A673 (cell line): ENCODE measurements at places on chromosomes 13 and 19.
A peak's percentile ranks its signal among the peaks of the same experiment; 100 is the strongest.

GRCh38 chr19:49437231-49437630 lies 4.1 kb downstream of the SLC17A7 start:
- no peak for DNase-seq
- H3K27ac ChIP-seq: no peak overlapping the region
- H3K36me3 ChIP-seq: no peaks in the 10 kb centered on the region

DNA sequence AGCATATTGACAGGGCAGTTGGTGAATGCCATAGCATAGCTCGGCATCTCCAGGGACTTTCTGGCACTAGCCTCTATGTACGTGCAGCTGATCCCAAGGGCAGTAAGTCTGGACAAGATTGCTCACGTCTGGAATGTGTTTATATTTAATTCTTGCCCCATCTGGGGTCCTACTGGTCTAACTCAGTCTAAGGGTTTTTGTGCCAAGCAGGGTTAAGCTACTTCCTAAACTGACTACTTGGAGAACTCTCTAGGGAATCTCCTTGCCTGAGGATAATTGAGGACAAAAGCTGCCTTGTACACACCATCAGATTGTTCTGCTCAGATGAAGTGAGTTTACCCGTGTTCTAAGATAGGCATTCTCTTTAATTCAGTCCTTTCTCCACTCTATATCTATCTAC lies 358.1 kb downstream of the MYO16 start:
- H3K27me3 ChIP-seq: no peaks in the 10 kb centered on the region
- DNase-seq: peak; percentile 68
- no peaks in the 10 kb centered on the region for H3K36me3 ChIP-seq
- peak overlapping the region; percentile 11 for H3K27ac ChIP-seq

- no peak overlapping the region for H3K4me3 ChIP-seq
- no peak overlapping the region for H3K27ac ChIP-seq
- no peaks in the 10 kb centered on the region for H3K36me3 ChIP-seq
- peaks cover 21% of the 10 kb centered on the region for H3K4me1 ChIP-seq
- DNase-seq: no peak
These were observed 240.3 kb downstream of the LACC1 start for GRCh38 chr13:44120043-44120442.

- H3K4me1 ChIP-seq: no peaks in the 10 kb centered on the region
- no peaks in the 10 kb centered on the region for H3K27me3 ChIP-seq
- no peak overlapping the region for H3K4me3 ChIP-seq
- H3K36me3 ChIP-seq: peaks cover 5% of the 10 kb centered on the region
These were observed 150.5 kb downstream of the KDM4B start for GRCh38 chr19:5119297-5119998.

GRCh38 chr13:74620308-74620707 lies 486.1 kb upstream of the KLF12 start:
- no peaks in the 10 kb centered on the region for H3K27me3 ChIP-seq
- no peaks in the 10 kb centered on the region for H3K4me1 ChIP-seq
- no peak for DNase-seq
- no peaks in the 10 kb centered on the region for H3K36me3 ChIP-seq

DNA sequence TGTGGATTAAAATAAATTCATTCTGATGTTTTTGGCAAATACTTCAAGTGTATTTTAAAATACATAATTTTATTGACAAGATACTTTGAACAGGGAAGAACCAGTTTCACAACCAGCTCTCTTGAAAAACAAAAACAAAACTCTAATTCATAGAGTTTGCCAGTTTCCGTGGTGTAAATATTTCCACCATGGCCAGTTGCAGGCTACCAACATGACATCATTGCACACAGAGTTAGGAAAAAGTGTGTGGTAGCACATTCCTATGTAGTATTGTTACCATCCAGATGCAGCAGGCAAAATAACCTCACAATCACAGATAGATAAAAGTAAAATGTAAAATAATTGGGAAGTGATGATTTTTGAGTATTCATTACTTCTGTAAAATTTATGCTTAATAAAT lies 7.7 kb upstream of the RNF113B start:
- no peaks in the 10 kb centered on the region for H3K36me3 ChIP-seq
- H3K27ac ChIP-seq: no peak overlapping the region
- no peak for DNase-seq
- H3K4me1 ChIP-seq: peaks cover 29% of the 10 kb centered on the region

DNA sequence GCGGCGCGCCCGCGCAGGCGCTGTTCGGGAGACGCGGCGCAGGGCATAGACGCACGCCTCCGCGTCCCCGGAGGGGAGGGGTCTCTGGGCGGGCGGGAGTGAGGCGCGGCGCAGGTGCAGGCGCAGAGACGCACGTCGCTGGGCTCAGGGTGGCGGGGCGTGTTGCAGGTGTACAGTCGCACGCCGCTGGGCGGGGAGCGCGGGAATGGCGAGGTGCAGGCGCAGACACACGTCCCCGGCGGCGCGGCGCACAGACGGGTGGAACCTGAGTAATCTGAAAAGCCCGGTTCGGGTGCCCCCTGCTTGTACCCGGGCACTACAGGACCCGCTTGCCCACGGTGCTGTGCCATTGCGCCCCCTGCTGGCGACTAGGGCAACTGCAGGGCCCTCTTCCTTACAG lies 44.7 kb downstream of the PLPP2 start:
- no peaks in the 10 kb centered on the region for H3K36me3 ChIP-seq
- DNase-seq: no peak
- no peaks in the 10 kb centered on the region for H3K27me3 ChIP-seq
- no peak overlapping the region for H3K27ac ChIP-seq

DNA sequence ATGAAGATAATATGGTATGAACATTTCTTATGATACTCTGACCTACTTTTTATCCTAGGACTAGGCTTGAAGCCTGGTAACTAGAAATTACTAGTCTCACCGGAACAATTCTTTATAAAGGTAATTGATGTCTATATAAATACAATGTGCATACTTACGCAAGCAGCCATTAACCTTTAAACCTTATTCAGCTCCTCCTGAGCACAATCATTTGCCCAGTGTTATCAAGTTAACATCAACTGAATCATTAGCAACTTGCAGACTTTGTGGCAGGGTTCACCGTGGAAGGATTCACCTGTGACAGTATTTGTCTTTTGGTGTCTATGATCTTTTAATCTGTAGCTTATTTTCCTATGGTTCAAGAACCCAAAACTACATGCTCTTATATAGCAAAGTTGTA lies 508.6 kb upstream of the KLHL1 start:
- no peak overlapping the region for H3K4me3 ChIP-seq
- H3K36me3 ChIP-seq: no peaks in the 10 kb centered on the region
- H3K27ac ChIP-seq: no peak overlapping the region
- H3K27me3 ChIP-seq: peaks cover 9% of the 10 kb centered on the region

GRCh38 chr19:30293051-30293785 lies 79.0 kb upstream of the ZNF536 start:
- no peaks in the 10 kb centered on the region for H3K27me3 ChIP-seq
- no peaks in the 10 kb centered on the region for H3K4me1 ChIP-seq
- no peaks in the 10 kb centered on the region for H3K36me3 ChIP-seq
- H3K4me3 ChIP-seq: no peak overlapping the region

DNA sequence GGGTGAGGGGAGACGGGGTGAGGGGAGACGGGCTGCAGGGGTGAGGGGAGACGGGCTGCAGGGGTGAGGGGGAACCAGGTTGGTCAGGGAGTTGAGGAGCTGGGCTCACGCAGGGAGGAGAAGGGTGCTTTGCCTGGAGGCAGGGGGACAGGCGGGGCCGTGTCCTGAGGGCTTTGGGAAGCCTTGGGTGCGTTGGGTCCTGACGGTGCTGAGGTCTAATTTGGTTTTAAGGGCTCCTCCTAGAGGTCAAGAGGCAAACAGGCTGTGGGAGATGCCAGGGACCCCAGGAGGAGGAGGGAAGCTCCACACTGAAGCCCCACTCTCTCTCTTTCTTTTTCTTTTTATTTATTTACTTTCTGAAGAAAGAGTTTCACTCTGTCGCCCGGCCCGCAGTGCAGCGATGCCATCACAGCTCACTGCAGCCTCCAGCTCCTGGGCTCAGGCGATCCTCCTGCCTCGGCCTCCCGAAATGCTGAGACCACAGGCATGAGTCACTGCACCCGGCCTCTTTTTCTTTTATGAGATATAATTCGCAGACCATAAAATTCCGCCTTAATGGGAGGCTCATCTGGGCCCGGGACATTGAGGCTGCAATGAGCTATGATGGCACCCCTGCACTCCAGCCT lies 9.3 kb upstream of the MISP start:
- peak; percentile 44 for DNase-seq
- H3K36me3 ChIP-seq: no peaks in the 10 kb centered on the region
- H3K27me3 ChIP-seq: no peaks in the 10 kb centered on the region
- no peak overlapping the region for H3K27ac ChIP-seq

- DNase-seq: peak; percentile 35
- no peaks in the 10 kb centered on the region for H3K27me3 ChIP-seq
- H3K4me1 ChIP-seq: no peaks in the 10 kb centered on the region
- no peak overlapping the region for H3K4me3 ChIP-seq
- H3K27ac ChIP-seq: no peak overlapping the region
- H3K36me3 ChIP-seq: no peaks in the 10 kb centered on the region
These were observed 201.0 kb upstream of the RXFP2 start for GRCh38 chr13:31538067-31539042.

DNA sequence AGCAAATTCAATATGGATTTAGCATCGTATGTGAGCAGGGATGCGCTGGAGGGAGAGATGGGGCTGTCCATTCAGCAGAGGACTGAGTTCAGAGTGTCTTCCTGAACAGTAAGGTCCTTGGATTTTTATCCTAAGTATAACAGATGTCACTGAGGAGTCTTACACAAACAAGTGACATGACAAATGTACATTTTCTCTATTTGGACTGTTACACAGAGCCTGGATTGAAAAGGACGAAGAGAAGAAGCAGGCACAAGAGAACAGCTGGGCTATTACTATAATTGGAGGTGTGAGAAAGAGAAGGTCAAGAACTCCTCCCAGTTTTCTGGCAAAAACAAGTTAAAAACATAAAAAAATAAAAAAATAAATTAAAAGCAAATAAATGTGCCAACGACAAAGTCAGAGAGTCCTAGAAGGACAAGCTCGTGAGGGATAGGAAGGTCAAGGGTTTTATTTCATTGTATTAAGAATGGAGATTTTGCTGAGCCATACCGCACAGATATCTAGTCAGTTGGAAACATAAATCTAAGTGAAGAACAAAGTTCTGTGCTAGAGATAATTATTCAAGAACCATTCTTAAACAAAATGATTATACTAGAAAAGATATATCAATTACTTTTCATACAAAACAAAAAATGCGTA lies 1186.3 kb downstream of the EFNB2 start:
- no peak overlapping the region for H3K4me3 ChIP-seq
- no peak overlapping the region for H3K27ac ChIP-seq
- H3K27me3 ChIP-seq: no peaks in the 10 kb centered on the region
- no peaks in the 10 kb centered on the region for H3K36me3 ChIP-seq
- H3K4me1 ChIP-seq: no peaks in the 10 kb centered on the region
- no peak for DNase-seq

- H3K4me3 ChIP-seq: no peak overlapping the region
- H3K36me3 ChIP-seq: no peaks in the 10 kb centered on the region
- no peak overlapping the region for H3K27ac ChIP-seq
- H3K4me1 ChIP-seq: no peaks in the 10 kb centered on the region
These were observed 488.8 kb downstream of the KCTD12 start for GRCh38 chr13:76397413-76397812.

DNA sequence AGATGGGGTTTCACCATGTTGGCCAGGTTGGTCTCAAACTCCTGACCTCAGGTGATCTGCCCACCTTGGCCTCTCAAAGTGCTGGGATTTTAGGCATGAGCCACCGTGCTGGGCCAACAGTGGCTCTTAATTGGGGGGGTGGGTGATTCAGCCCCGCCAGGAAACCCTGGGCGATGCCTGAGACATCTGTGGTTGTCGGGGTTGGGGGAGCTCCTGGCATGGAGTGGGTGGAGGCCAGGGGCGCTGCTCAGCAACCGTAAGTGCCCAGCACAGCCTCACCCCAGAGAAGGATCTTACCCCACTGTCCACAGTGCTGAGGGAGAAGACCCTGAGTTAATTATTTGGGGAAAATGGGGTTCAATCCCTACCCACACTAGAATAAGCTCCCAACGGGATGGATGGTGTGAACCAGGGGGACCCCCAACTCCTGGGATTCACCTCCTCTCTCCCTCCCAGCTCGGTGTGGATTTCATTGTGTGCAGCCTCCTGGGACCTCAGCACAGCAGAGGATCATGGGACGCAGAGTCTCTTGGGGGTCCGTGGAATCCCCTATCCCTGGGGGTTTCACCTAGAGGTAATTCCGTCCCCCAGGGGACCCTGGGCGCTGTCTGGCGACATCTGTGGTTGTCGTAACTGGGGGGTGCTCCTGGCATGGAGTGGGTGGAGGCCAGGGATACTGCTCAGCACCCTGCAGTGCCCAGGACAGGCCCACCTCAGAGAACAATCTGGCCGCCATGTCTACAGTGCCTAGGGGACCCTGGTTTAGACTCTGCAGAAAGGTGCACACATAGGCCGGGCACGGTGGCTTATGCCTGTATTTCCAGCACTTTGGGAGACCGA lies 68.9 kb downstream of the GADD45B start:
- no peak overlapping the region for H3K4me3 ChIP-seq
- no peaks in the 10 kb centered on the region for H3K36me3 ChIP-seq
- H3K4me1 ChIP-seq: peaks cover 29% of the 10 kb centered on the region
- no peaks in the 10 kb centered on the region for H3K27me3 ChIP-seq
- DNase-seq: no peak
- no peak overlapping the region for H3K27ac ChIP-seq

- no peaks in the 10 kb centered on the region for H3K36me3 ChIP-seq
- no peak overlapping the region for H3K27ac ChIP-seq
These were observed 74.8 kb downstream of the ABCC4 start for GRCh38 chr13:95226476-95226875.

DNA sequence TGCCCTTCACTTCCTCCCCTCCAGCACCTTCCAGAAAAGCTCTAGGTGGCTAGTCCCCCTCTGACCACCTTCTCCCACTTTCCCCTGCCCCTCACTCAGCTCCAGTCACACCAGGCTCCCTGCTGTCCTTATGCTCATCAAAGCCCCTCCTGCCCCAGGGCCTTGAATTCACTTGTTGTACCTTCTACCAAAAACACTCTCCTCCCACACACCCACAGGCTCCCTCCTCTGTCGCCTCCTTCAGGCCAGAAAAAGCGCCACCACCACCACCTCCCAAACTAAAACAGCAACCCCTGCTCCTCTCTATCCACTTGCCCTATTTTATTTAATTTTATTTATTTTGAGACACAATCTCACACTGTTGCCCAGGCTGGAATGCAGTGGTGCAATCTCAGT lies 4.8 kb upstream of the CEACAM16 start:
- H3K36me3 ChIP-seq: no peaks in the 10 kb centered on the region
- no peak overlapping the region for H3K4me3 ChIP-seq
- H3K27me3 ChIP-seq: no peaks in the 10 kb centered on the region
- DNase-seq: peak; percentile 34

DNA sequence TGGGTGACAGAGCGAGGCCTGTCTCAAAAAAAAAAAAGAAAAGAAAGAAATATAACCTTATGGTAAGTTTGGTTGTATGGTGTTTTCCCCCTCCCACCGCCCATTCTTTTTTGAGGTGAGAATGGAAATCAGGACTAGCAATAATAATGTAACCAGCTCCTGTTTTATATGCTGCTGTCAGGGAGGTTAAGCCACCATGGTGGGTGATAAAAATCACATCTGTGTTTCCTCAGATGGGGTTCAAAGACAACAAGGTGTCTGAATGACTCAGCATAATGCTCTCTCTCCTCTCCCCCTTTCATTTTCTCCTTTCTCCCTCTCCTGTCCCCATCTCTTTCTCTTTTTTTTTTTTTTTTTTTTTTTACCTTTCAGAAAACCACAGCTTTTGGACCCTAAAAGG lies 28.3 kb upstream of the GARRE1 start:
- no peak for DNase-seq
- peaks cover 93% of the 10 kb centered on the region for H3K36me3 ChIP-seq
- no peaks in the 10 kb centered on the region for H3K27me3 ChIP-seq
- H3K4me1 ChIP-seq: no peaks in the 10 kb centered on the region
